ENCODE measurements at places on chromosomes 5 and 9.

- DNase-seq, result no peak
Measured at GRCh38 chr5:144680711-144681110, 510.0 kb downstream of the KCTD16 start.

- DNase-seq, result peak; percentile 27
Measured at GRCh38 chr5:76180814-76181805, 97.9 kb downstream of the SV2C start.

- DNase-seq, result peak; percentile 96
Measured at GRCh38 chr9:122402403-122402871, 31.6 kb downstream of the PTGS1 start.

DNA sequence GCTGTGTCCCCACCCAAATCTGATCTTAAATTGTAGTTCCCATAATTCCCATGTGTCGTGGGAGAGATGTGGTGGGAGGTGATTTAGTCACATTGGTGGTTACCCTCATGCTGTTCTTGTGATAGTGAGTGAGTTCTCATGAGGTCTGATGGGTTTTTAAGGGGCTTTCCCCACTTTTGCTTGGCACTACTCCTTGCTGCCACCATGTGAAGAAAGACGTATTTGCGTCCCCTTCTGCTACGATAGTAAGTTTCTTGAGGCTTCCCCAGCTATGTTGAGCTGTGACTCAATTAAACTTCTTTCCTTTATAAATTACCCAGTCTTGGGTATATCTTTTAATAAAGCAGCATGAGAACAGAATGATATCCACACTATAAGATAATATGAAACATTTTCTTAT, 1023.4 kb downstream of the TLE4 start:
- DNase-seq, result no peak

GRCh38 chr5:20158006-20158405, 170.0 kb upstream of the CDH18 start:
- no peak for DNase-seq

GRCh38 chr5:42387563-42387962, 35.7 kb upstream of the GHR start:
- no peak for DNase-seq

- peak; percentile 56 for DNase-seq
Measured at GRCh38 chr5:15702102-15702501, 202.1 kb downstream of the FBXL7 start.

GRCh38 chr5:84384604-84385575, at the start of gene EDIL3:
Gene EDIL3, minus strand, starts transcription at chr5:84384880. Its CDS starts 506 bp downstream, at chr5:84384374.
- DNase-seq, result no peak

DNA sequence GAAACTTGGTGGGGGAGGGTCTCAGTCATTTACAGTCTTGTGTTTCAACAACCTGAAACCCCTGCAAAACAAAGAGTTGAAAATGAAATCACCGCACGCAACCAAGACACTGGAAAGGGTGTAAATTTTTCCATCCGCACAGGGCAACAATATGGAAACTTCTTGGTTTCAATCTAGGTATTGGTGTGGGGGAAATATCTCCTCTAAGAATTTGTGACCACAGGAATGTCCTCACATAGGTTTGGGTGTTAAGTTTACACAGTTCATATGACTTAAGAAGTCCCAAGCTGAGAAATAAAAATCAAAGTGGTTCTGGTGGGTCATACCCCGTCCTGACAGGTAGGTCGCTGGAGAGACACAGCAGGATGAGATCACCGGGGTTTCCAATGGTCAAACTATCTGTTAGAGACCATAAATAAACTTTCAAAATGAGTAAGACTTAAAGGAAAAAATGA, 51.9 kb upstream of the PIP5K1B start:
- no peak for DNase-seq

- peak; percentile 89 for DNase-seq
Measured at GRCh38 chr5:76789991-76790581, 28.7 kb upstream of the F2RL1 start.

DNA sequence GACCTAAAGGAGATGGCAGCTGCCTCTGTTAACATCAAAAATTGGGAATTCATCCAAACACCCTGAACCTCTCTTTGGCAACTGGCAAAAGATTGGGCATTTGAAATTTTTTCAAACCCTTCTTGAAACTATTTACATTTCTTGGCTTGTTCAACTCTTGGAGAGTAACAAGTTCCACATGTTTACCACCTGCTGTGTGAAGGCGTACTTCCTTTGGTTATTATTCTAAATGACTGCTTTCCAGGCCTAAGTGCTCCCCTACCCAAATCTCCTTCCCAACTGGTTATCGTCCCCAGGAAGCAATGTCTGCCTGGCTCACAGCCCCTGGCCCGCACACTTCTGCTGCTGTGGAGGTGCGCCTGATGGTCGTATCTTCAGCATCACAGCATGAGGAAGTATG, 422.7 kb downstream of the DMAC1 start:
- no peak for DNase-seq

DNA sequence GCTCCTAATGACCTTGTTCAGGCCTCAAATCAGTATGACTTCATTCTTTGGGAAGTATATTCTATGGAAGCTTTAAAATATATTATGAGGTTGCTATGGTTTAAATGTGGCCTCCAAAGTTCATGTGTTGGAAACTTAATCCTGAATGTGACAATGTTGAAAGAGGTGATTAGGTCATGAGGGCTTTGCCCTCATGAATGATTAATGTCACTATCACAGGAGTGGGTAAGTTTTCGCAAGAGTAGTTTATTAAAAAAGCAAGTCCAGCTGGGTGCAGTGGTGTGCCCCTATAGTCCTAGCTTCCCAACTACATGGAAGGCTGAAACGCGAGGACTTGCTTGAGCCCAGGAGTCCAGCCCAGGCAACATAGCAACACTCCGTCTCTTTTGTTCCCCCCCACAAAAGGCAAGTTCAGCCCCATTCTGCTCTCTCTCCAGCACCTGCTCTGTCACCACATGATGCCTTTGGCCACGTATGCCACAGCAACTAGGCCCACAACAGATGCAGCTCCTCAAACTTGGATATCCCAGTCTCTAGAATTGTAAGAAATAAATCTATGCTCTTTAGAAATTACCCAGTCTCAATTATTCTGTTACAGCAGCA, 105.3 kb downstream of the SIL1 start:
- DNase-seq, result no peak

GRCh38 chr9:134210511-134210907, 46.1 kb upstream of the RNU6ATAC start:
- no peak for DNase-seq

- DNase-seq, result no peak
Measured at GRCh38 chr5:124061068-124061430, 549.1 kb downstream of the CSNK1G3 start.

DNA sequence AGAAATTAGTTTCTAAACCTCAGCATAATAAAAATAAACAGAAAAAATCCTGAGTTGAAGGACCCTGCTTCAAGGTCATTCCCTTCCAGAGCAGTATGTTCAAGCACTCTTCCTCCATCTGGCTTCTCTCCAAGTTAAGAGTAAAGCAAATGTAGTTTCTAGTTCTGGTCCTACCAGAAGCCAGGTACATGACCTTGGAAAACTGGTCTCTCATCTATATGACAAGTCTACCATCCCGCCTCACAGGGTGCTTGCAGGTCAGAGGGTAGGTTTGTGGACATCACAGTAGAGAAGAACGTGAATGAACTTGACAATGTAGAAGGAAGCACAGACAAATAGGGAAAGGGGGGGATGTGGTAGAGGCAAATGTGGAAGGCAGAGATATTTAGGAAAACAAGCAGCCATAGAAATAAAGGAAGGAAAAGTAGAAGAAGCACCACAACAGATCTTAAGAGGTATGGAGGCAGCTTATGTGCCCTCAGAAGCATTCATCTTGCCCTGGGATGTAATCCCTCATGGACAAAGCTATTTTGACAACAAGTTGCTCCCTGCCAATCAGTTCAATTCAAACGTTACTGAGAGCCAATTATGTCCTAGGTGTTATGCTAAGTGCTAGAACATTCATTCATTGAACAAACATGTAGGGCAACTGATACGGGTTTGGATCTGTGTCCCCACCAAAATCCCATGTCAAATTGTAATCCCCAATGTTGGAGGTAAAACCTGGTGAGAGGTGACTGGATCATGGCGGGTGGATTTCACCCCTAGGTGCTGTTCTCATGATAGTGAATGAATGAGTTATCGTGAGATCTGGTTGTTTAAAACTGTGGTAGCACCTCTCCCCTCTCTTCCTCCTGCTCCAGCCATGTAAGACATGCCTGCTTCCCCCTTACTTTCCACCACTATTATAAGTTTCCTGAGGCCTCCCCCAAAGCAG, 23.7 kb upstream of the CTNNAL1 start:
- no peak for DNase-seq

- peak; percentile 42 for DNase-seq
Measured at GRCh38 chr5:31196309-31196708, 2.8 kb downstream of the CDH6 start.

- peak; percentile 2 for DNase-seq
Measured at GRCh38 chr5:110477911-110478310, 248.6 kb downstream of the TMEM232 start.

DNA sequence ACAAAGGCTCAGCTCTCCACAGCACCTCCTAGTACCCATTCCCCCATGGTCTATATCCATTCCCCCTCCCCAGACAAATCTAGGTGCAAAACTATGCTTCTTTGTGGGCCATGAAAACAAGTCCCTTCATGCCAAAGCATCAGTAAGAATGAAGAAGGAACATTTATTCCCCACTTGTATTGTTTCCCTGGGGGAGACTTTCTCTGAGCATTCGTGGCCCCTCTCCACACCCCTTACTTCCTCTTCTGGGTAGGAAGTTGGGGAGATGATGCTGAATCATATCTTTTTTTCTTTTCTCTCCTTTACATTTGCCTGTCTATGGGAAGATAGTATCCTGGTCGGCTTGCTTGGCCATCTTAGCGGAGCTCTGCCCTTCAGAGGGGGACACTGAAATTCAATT, 246.8 kb downstream of the NSG2 start:
- DNase-seq, result no peak

GRCh38 chr9:85859765-85860164, 81.2 kb upstream of the NAA35 start:
- DNase-seq, result peak; percentile 46

- DNase-seq, result no peak
Measured at GRCh38 chr5:124524552-124525232, 221.7 kb downstream of the ZNF608 start.

DNA sequence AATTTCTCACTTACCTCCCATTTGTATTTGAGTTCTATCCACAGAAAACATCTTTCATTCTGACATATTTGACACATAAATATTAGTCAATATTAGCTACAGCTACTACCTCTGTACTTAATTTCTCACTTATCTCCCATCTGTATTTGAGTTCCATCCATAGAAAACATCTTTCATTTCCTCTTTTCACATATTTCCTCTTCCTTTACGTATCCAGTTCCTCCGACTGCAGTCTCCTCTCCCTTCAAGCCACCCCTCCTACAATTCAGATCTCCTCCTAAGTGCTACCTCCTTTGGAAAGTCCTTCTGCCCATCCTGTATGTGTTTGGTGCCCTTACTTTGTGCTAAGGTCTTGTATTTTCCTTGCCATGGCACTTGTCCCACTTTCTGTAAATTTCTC, 1.6 kb downstream of the SREK1IP1 start:
- DNase-seq, result no peak

DNA sequence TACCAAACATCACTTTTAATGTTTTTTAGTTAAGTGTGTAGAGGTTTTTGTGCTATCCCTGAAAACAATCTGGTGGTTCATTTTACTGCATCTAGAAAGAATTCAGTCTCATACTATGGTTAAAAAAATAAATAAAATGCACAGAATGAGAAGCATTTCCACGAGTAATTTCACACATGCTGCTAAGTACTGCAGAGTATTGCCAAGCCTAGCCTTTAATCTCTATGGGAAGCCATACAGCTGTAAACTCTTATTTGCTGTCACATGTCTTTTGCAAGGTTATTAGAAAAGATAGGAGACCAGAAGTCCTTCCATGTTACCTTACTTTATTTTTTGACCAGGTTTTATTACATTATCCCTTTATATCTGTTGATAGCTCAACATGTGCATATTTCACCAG, 37.6 kb upstream of the MAN2A1 start:
- DNase-seq, result no peak

GRCh38 chr5:60529001-60529400, 171.0 kb downstream of the DEPDC1B start:
- no peak for DNase-seq

DNA sequence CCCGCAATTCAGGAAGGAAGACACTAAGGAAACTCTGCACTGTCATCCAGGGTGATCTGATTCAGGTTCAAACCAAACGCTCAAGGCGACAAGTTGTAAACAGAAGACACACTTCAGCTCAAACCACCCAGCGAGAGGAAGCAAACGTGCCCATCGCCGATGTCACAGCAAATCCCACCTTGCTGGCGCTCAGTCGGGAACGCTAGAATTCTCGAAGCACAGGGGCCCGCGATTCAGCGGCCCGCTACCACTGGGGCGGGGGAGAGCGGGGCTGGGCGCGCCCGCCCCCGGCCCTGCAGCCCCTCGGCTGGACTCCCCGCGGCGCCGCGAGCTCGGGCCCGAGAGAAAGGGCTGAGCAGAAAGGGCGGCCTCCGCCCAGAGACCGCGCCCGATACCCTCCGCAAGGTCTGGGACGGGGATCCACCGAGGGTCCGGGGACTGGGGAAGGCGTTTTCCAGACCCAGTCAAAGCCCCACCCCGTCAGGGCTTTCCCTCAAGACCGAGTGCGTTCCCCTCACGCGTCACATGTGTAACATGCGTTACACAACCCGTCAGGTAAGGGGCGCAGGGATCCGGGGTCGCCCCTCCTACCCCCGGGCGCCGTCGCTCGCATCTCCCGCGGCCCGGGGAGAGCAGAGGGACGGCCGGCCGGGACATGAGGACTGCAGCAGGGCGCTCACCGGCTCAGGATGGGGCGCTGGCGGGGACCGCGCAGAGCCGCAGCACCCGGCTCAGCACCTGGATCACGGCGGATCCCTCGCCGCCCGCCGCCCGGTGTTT, 469 bp downstream of the AGTPBP1 start:
- peak; percentile 26 for DNase-seq

GRCh38 chr9:94056442-94056974, 27.8 kb upstream of the PTPDC1 start:
- peak; percentile 75 for DNase-seq

- DNase-seq, result peak; percentile 83
Measured at GRCh38 chr5:72470826-72471225, 36.4 kb downstream of the ZNF366 start.

DNA sequence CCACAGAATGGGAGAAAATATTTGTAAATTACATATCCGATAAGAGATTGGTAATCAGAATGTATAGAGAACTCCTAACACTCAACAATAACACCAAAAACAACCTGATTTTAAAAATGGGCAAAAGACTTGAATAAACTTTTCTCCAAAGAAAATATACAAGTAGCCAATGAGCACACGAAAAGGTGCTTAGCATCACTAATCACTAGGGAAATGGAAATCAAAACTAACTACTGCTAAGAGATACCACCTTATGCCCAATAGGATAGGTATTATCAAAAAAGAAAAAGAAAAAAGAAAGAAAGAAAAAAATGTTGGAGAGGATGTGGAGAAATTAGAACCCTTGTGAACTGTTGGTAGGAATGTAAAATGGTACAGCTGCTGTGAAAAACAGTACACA, 212.1 kb downstream of the TLR4 start:
- DNase-seq, result peak; percentile 8

GRCh38 chr9:21812415-21812814, 10.0 kb downstream of the MTAP start:
- DNase-seq, result peak; percentile 95

- DNase-seq, result peak; percentile 29
Measured at GRCh38 chr5:116645627-116646026, 71.0 kb upstream of the SEMA6A start.

Measured in bronchial epithelial cell (primary cell).